ENCODE measurements at places on chromosomes 16 and 17.

GRCh38 chr16:12646098-12646489 lies 157.6 kb downstream of the CPPED1 start:
- DNase-seq = no peak

GRCh38 chr16:87342978-87343752 lies 26.0 kb upstream of the C16orf95 start:
- DNase-seq = no peak

GRCh38 chr17:64099543-64099942 lies 30.4 kb downstream of the ERN1 start:
- DNase-seq = no peak

DNA sequence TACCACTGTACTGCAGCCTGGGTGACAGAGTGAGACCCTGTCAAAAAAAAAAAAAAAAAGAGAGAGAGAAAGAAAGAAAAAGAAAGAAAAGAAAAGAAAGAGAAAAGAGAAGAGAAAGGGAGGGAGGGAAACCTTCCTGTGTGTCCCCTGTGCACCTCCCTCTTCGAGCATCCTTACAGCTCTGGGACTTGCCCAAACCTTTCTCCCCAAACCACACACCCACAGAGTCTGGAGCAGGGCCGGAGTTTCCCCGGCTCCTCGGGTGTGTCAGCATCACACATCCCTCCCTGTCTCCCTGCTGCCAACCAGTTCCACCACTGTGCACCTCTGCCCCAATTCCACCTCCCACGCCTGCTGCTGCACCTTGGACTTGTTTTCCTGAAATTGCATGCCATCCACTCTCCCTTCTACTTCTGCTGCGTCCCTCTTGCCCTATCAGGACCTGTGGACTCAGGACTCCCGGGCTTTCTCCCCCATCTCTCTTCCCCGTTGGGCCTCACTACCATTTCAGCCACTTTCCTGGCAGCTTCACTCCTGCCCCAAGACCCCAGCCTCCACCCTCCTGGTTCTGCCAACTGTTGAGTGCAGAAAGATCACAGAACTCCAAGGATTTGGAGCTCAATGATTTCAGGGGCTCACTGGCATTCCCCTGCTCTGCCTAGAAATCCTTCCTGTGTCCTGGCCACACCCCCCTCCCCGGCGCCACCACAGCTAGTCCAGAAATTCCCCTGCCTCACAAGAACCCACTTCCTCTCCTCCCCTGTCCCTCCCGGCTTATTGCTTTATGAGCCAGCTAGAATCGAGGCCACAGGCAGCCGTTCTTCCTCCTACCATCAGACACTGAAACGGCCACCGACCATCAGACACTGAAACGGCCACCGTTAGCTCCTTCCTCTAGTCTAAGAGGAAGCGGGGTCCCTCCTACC lies 3.7 kb upstream of the CDK3 start:
- DNase-seq = peak; percentile 67

- no peak for DNase-seq
Observed at GRCh38 chr17:81593105-81593871, 41.1 kb upstream of the FAAP100 start.

GRCh38 chr17:78647032-78647431 lies 69.8 kb upstream of the DNAH17 start:
- DNase-seq = no peak

DNA sequence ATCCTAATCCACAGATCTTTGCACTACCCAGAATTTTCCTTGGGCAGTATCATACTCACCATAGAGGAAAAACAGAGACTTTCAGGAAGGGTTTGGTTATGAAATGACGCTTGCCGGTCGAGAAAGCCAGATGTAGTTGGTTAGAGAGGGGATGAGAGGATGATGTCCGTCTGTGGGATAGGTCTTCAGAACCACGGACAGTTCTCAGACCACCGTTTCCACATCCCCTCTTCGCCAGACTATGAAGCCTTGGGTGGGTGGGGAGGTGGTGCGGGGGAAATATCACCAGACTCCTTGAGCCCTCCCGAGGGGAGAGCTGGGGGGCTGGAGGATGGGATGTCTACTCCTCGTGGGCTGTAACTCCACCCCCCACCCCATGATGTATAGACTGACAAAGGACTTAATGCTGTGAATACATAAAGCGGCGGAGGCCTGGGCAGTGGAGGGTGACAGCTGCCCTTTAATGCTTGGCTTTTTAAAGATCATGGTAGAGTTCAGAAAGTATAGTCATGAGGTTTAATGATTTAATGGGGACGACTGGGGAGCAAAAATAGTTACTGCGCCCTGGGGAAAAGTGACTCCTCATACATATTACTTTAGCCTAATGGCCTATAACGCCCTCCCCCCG lies 96.6 kb downstream of the MRM1 start:
- DNase-seq = no peak

DNA sequence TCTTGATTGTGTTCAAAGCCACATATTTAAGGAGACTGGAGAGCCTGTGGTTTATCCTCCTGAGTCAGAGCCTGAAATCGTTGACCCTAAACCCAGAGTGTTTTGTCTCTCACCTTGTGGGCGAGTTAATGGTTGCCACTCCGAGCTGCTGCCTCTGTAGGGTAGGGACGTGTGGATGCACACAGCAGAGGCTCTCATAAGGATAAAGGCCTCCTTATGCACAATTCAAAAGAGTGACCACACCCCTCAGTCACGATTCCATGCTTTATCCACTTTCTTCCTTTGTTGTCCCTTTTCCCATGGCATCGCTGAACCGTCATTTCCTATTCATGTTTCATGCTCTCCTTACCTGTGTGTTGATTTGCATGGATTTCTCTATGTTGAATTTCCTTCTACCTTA lies 805.0 kb upstream of the RBFOX1 start:
- DNase-seq = no peak

DNA sequence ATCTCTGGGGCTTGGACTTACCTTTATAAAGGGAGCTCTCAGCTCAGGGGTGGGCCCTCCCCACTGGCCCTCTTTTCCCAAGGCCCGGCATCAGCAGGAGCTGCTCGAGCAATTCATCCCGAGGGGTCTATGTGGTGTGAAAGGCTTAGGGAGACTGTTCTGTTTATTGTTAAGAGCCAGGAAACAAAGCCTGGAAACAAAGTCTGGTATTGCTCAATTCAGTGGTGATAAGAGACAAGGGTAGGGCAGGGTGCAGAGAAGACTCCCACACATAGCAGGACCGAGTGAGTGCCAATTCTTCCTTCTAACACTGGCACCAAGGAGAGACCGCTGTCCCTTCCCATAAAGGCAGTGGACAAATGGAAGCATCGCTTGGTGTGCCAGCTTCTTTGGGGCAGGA lies 750.7 kb downstream of the KCNJ18 start:
- no peak for DNase-seq

DNA sequence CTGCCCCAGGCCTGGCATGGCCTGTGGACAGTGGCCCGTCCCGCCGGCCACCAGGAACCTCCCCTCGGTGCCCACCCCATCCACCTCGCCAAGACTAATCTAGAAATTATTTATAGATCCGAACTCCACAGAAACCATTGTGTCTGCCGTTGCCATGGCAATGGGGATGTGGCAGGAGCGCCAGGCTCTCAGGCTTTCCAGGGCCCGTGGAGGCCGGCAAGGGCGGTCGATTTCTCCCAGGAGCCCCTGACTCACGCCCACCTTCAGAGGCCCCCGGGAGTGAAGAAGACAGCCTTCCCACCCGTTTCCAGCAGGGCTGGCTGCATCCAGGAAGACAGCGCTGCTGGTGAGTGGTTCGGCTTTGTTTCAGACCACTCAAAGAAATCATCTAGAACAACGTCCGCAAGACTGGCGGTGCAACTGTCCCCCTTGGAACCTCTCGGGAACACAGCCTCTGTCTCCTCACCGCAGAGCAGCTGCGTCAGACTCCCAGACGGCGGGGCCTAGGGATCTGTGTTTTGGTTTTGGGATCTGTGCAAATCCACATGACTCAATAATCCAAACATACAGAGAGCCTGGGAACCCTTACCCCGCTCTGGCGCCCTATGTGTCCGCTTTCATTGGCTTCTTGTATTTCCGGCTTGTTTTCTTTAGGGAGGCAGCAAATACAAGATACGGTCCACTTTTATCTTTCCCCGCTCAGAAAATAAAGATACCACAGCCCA lies 48.5 kb upstream of the ZCCHC14 start:
- DNase-seq = peak; percentile 61

DNA sequence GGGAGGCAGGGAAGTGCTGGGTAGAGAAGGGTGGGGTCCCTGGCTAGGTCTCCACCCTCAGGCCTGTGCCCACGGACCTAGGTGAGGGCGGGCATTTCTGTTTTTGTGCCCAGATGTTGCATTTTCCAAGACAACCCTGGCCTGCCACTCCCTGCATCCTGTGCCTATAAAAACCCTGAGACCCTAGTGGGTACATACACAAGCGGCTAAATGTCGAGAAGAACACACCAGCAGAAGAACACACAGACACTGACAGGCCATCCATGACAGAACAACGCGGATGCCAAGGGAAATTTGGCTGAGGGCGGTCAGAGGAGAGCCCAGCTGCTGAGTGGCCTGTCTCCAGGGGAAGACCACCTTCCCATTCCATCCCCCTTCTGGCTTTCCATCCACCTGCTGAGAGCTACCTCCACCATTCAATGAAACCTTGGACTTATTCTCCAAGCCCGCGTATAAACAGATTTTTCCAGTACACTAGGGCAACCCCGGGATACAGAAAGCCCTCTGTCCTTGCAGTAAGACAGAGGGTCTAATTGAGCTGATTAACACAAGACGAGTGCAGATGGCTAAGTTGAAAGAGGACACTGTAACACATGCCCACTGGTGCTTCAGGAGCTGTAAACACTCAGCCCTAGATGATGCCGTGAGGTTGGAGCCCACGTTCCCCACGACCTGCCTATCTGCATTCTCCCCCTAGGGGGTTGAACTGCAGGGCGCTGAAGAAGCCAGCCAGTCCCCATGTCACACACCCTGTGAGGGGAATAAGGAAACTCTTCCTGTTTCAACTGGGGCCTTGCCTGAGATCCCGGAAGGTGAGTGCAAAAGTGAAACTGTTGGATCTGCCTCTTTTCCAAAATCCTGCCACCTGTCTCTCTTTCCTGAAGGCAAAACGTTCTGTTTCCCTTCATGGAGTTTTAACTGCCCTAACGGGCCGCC lies 147.2 kb upstream of the COX10 start:
- no peak for DNase-seq

- DNase-seq = no peak
Observed at GRCh38 chr16:6969594-6969993, 363.1 kb upstream of the RBFOX1 start.

- no peak for DNase-seq
Observed at GRCh38 chr16:58853854-58854791, 120.0 kb upstream of the GOT2 start.

GRCh38 chr17:61567045-61567802 lies 23.8 kb downstream of the NACA2 start:
- no peak for DNase-seq

GRCh38 chr17:77604973-77605313 lies 353.6 kb upstream of the TNRC6C start:
- no peak for DNase-seq

- DNase-seq = no peak
Observed at GRCh38 chr17:68085771-68086381, 50.3 kb downstream of the KPNA2 start.

DNA sequence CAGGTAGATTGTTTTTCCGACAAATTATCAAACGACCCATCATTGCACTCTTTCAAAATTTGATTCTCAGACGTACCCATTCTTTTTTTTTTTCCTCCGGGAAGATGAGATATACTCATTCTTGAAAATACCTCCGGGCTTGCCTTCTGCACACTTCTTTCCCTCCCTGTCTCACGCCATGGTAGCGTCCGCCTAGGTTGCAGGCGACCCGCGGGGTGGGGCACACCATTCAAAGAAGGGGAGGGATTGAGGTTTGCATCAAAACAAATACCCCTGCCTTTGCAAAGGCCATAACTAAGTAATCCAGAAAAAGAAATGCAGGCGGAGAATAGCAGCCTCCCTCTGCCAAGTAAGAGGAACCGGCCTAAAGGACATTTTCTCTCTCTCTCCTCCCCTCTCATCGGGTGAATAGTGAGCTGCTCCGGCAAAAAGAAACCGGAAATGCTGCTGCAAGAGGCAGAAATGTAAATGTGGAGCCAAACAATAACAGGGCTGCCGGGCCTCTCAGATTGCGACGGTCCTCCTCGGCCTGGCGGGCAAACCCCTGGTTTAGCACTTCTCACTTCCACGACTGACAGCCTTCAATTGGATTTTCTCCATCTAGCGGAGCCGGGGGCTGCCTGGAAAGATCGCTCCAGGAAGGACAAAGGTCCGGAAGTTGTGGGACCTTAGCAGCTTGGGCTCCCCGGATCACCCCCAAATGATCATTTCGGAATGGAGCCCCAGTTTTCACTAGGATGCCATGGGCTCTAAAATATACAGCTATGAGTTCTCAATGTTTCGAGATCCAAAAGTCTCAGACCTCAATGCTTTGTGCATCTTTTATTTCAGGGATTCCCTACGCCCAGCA lies 843 bp downstream of the TP53 start:
- peak; percentile 90 for DNase-seq

GRCh38 chr17:82178499-82179261 lies 34.0 kb downstream of the CCDC57 start:
- DNase-seq = no peak

DNA sequence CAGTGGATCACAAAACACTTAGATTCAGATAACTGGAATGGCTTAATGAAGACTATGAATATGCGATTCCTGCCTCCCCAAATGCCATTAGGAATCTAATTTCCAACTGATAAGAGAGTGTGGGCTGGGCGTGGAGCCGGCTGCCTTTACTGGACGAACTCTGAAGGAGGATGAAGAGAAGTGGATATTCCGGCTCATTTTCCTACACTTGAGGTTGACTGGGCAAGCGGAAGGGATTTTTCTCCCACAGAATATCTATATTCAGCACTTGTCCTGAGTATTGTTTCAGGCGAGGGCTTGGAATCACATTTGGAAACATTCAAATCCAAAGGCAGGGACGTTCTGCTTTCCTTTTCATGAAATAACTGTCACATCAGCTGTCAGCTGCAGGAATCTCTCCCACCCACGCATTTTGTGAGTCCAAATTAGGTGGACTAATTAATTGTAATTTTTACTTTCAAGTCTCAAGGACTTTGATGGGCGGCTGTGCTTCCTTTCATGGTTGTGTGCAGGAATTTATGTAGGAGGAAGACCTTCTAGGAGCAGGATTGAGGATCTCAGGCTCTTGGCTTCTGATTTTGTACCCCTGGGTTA lies 138.5 kb downstream of the PITPNC1 start:
- no peak for DNase-seq

DNA sequence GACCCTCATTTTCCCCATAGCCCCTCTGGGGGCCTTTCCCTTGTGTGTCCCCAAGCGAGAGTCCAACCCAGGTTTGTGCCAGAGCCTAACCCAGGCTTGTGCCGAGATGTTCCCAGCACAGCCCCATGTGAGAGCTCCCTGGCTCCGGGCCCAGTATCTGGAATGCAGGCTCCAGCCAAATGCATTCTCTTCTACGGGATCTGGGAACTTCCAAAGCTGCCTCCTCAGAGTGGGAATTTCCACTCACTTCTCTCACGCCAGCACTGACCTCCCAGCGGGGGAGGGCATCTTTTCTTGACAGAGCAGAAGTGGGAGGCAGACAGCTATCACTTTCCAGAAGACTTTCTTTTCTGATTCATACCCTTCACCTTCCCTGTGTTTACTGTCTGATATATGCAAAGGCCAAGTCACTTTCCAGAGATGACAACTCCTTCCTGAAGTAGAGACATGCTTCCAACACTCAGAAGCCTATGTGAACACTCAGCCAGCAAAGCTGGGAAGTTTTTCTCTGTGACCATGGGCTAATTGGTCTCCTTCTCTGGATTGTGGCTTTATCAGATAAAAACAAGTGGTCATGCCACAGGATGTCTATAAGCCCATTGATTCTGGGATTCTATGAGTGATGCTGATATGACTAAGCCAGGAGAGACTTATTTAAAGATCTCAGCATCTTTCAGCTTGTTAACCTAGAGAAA lies 2.5 kb upstream of the CCL2 start:
- peak; percentile 94 for DNase-seq

GRCh38 chr16:81770008-81770407 lies 9.1 kb upstream of the PLCG2 start:
- DNase-seq = no peak

GRCh38 chr17:32265192-32265923 lies at the start of gene RHBDL3:
Gene RHBDL3, plus strand, starts transcription at chr17:32265832. Its CDS starts 358 bp downstream, at chr17:32266190.
- no peak for DNase-seq

Data from femur (tissue), 1 donor.